Stimulated activated CD8-positive, alpha-beta memory T cell treated with anti-CD3 and anti-CD28 coated beads, Interleukin-7, amount 100 ng/mL, for 4 hours (primary cell): ENCODE measurements at places on chromosomes 16 and 17.

- no peak for DNase-seq
Observed at GRCh38 chr17:34519282-34519681, 60.1 kb upstream of the TMEM132E start.

DNA sequence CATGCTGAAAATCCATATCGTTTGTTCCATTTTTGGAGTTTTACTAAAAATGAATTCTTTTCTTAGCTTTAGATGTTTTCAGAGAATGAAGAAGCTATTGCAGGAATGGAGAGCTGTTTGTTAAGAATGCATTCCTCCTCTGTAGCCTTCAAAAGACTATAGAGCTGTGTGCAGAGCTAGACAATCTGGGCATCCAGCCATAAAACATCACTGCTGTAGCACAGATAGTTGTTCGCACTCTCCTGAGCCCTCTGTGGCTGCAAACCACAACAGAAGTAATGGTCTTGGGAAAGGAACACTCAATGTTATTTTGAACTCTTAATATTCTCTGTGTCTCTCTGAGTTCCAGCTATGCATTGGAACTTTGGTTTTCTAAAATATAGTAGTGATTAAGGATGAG is 4.9 kb downstream of the TNRC6C start:
- no peak for DNase-seq

DNA sequence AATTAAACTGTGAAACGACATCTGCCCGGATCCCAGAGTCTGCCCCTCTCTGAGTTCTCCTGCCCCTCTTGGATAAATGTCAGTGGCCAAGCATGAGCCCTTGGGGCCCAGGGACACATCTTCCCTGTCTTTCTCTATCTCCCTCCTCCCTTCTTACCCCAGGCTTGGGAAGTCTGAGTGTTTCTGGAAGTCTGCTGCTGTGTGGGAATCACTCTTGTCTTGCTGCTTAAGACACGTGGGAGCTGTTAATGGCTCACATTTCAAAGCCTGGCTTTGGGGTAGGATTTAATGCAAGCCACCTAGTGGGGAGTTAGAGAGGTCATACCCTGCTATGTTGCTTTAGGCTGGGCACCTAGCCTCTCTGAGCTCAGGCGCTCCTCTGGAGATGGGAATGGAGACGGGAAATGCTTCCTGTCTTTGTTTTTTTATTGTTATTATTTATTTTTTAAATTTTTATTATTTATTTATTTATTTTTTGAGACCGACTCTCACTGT is 218.5 kb upstream of the CIBAR2 start:
- DNase-seq, result no peak

GRCh38 chr17:49435671-49436029 is 21.0 kb upstream of the PHB1 start:
- no peak for DNase-seq

GRCh38 chr16:67345401-67345800 is 18.8 kb downstream of the LRRC36 start:
- no peak for DNase-seq

DNA sequence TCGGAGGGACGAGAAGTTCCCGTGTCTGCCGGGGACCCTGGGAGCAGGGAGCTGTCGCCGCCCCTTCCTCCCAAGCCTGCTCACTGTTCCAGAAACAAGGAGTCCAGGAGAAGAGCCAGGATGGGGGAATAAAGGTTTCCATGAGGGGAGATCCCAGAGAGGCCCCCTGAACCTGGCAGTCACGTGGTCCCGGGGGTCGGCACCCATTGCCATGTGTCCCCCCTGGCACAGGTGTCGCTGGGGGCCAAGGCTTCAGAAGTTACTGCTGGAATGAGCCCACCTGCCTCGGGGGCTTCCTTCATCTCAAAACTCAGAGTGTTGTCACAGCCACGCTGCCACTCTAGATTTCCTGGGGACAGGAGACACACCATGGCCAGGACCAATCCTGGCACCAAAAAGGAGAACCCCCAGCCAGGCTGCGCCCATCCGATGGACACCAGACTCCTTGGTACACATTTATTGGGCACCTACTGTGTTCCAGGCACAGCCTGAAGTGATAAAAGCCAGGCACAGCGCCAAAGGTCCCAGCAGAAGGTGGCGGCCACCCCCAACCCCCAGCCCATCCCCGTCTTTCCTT is 19.7 kb downstream of the RBFOX3 start:
- DNase-seq, result no peak

DNA sequence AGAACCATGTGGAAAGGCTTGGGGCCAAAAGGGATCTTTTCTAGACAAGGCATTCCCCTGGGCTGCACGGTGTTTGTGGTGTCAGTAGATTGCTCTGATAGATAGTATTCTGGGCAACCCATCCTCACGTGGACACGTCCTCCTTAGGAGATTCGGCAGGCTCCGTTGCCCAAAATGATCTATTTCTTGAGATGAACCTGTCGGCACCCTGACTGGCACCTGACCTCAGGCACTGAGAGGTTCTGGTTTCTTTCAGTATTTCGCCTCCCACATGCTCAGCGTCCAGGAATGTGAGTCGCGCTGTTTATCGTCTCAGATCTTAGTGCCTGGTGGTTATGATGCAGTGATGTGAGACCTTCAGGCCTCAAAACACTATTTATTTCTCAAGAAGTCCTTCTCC is 89.7 kb downstream of the MARCHF10 start:
- no peak for DNase-seq

GRCh38 chr17:19991252-19991885 is 13.7 kb upstream of the AKAP10 start:
- DNase-seq, result no peak

DNA sequence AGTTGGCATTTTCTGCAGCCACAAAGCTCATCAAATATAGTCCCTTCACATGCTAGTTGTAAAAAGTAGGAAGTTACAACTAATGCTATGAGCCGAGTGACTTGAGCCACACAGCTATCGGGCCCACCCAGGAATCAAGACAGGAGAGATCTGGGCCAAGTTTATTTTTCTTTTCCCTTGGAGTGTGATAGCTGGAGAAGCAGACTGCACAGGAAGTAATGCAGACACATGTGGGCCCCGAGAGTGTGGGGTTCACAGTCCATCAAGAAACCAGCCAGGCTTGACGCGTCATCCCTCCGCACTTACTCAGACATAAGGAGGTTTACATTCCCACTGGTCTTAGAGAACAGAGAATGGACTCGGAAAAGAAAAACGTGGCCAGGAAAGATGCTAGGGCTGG is 403.1 kb upstream of the CDH11 start:
- no peak for DNase-seq

- DNase-seq, result no peak
Observed at GRCh38 chr16:66774981-66775380, 23.6 kb upstream of the DYNC1LI2 start.

- DNase-seq, result peak; percentile 67
Observed at GRCh38 chr16:66406534-66407221, 20.4 kb upstream of the BEAN1 start.

DNA sequence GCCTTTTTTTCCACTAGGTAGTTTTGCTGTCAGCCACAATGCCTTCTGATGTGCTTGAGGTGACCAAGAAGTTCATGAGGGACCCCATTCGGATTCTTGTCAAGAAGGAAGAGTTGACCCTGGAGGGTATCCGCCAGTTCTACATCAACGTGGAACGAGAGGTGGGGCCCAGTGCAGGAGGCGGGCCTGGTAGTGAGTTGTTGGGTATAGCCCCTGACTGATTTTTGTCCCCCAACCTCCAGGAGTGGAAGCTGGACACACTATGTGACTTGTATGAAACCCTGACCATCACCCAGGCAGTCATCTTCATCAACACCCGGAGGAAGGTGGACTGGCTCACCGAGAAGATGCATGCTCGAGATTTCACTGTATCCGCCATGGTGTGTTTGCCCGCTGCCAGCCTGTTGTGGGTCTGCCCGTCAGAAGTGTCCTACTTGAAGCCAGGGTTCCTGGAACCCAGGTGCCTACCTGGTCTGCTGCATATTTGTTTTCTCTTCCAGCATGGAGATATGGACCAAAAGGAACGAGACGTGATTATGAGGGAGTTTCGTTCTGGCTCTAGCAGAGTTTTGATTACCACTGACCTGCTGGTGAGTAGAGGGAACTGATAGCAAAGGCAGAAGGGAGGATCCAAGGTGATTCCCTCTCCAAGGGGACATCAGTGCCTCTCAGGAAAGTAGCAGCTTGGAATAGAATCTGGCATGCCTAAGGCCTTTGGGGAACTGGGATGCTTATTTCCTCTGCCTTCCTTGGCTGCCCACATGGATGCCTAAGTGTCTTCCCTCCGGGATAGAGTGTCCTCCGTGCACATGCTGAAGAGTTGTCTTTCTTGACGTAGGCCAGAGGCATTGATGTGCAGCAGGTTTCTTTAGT is 1.9 kb upstream of the CD68 start:
- no peak for DNase-seq

DNA sequence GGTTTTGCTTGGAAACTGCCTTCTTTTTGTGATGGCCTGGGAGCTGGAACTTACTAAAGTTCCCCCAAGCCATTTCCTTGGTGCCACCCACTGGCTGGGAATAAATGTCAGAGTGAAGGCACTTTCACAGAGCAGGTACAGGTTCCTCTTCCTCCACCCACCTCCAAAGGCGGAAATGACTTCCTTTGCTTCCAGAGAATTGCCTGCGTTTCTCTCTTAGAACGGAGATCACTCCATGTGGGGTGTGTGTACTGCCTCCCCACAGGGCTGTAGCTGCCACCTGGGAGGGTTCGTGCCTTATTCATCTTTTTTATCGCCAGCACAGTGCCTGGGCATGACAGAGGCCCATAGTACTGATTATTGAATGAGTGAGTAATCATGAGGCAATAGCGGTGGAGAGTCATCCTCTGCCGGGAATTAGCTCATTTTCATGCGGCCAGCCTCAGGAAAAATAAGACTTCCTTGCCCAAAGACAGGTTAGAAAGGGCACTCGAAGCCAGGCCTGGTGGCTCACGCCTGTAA is 32.2 kb upstream of the HAS3 start:
- no peak for DNase-seq

DNA sequence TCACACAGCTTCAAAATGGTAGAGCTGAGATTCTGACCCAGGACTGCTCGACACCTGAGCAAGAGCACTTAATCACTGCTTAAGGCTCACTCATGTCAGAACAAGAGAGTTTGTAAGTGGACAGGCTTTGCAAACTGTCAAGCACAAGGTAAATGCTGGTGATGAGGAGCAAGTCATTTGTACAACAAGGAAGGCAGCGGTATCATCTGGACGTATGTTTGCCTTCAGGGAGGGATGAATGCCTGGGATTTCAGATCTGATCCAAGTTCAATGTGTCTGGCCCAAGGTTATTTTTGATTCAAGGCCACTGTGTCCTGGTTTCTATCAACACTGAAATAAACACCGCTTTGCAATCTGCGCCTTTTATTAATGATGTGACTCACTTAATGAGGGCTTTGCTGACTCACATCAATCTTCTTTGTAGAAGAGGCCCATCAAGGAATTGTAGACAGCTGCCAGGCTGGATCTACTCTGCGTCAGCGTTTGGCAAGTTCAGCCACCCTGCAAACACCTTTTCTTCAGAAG is 174.4 kb upstream of the HS3ST3A1 start:
- no peak for DNase-seq

DNA sequence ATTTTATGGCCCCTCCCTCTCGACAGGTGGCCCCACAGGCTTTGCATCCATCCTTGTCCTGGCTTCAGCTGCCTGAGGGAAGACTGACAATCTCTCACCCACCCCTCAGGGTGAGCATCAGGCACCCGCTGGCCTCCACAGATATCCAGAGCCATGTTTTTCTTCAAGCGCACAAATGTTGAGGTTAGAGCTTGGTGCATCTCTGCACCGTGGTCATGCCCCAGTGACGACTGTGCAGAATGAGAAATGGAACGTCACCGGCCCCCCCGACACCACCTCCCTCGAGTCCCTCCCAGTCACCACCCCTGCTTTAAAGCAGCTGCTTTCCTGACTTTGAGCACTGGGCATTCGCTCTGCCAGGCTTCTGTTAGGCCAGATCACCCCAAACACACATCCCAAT is 19.8 kb upstream of the TIMP2 start:
- no peak for DNase-seq

DNA sequence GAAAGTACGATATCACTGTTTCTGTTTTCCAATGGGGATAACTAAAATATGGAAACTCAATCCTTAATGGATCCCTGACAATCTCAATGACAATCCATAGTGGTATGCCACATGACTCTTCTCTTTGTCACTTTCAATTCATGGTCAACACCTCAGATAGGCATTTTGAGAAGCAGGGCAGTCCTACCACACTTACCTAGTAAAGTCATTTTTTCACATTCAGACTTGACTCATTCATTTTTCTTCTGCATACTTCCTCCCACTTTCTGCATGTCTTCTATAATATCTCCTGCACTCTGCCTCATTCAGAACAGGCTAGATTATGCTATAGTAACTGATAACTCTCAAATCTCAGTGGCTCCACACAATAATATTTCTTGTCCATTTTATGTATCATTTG is 117.5 kb downstream of the FTO start:
- no peak for DNase-seq
